ENCODE measurements at places on chromosomes 13 and 19. TPM values are rescaled to one million over a fixed set of nuclear protein-coding genes. Genes with fewer than 3 reads are reported as not detected.
A peak's percentile ranks its signal among the peaks of the same experiment; 100 is the strongest.

GARIN5B gene
- not detected for total RNA-seq

GRCh38 chr19:35641515-35642151 lies at the start of gene ETV2:
Gene ETV2 (plus strand): TSS chr19:35641745. CDS start chr19:35642461, 716 bp downstream.
- peaks cover 34% of the 10 kb centered on the region for H3K4me1 ChIP-seq
- H3K36me3 ChIP-seq: peaks cover 9% of the 10 kb centered on the region
- H3K27ac ChIP-seq: no peak within 1 kb of the TSS
- H3K27me3 ChIP-seq: no peaks in the 10 kb centered on the region
- H3K4me3 ChIP-seq: peak within 1 kb of the TSS; percentile 82

- no peak overlapping the region for H3K4me3 ChIP-seq
- H3K36me3 ChIP-seq: peaks cover 12% of the 10 kb centered on the region
These were observed 7.1 kb upstream of the DHRS12 start for GRCh38 chr13:51811046-51811445.

ERCC2 gene
- 22.9 TPM for total RNA-seq

GRCh38 chr19:46919324-46919723 lies 58.5 kb downstream of the ARHGAP35 start:
- DNase-seq: peak; percentile 53
- H3K4me1 ChIP-seq: peaks cover 48% of the 10 kb centered on the region
- H3K36me3 ChIP-seq: peaks cover 10% of the 10 kb centered on the region
- no peak overlapping the region for H3K4me3 ChIP-seq
- no peak overlapping the region for H3K27ac ChIP-seq
- H3K27me3 ChIP-seq: no peaks in the 10 kb centered on the region

- no peaks in the 10 kb centered on the region for H3K27me3 ChIP-seq
- no peak overlapping the region for H3K4me3 ChIP-seq
- H3K36me3 ChIP-seq: no peaks in the 10 kb centered on the region
- no peak for DNase-seq
- no peak overlapping the region for H3K27ac ChIP-seq
- H3K4me1 ChIP-seq: no peaks in the 10 kb centered on the region
These were observed 67.1 kb downstream of the STARD13 start for GRCh38 chr13:33218426-33218825.

GRCh38 chr19:33458807-33459206 lies 62.8 kb downstream of the PEPD start:
- H3K4me1 ChIP-seq: no peaks in the 10 kb centered on the region
- DNase-seq: no peak
- no peak overlapping the region for H3K4me3 ChIP-seq
- no peak overlapping the region for H3K27ac ChIP-seq
- no peaks in the 10 kb centered on the region for H3K27me3 ChIP-seq

- no peaks in the 10 kb centered on the region for H3K36me3 ChIP-seq
- no peak for DNase-seq
- no peak overlapping the region for H3K4me3 ChIP-seq
- H3K27me3 ChIP-seq: peaks cover 2% of the 10 kb centered on the region
- H3K4me1 ChIP-seq: no peaks in the 10 kb centered on the region
These were observed 42.0 kb upstream of the RXFP2 start for GRCh38 chr13:31697290-31697689.

- H3K36me3 ChIP-seq: peaks cover 24% of the 10 kb centered on the region
- peaks cover 17% of the 10 kb centered on the region for H3K4me1 ChIP-seq
- no peaks in the 10 kb centered on the region for H3K27me3 ChIP-seq
- no peak for DNase-seq
These were observed 17.7 kb downstream of the METTL21C start for GRCh38 chr13:102677122-102677521.

GRCh38 chr19:13860679-13861391 lies 16.1 kb upstream of the NANOS3 start:
- peaks cover 25% of the 10 kb centered on the region for H3K4me1 ChIP-seq
- DNase-seq: no peak

- no peaks in the 10 kb centered on the region for H3K4me1 ChIP-seq
- H3K27me3 ChIP-seq: no peaks in the 10 kb centered on the region
- no peak overlapping the region for H3K4me3 ChIP-seq
- no peak overlapping the region for H3K27ac ChIP-seq
- no peak for DNase-seq
These were observed 22.4 kb downstream of the ZNF71 start for GRCh38 chr19:56617531-56617930.

MAST3 gene
- total RNA-seq: 12.8 TPM

- peaks cover 2% of the 10 kb centered on the region for H3K36me3 ChIP-seq
- no peak for DNase-seq
- H3K27ac ChIP-seq: no peak overlapping the region
These were observed 29.8 kb upstream of the RAP2A start for GRCh38 chr13:97403893-97404750.

POU4F1 gene
- total RNA-seq: 0.07 TPM

GRCh38 chr13:100547791-100548201 lies 40.8 kb downstream of the GGACT start:
- no peaks in the 10 kb centered on the region for H3K27me3 ChIP-seq
- no peak overlapping the region for H3K4me3 ChIP-seq

GRCh38 chr13:64332048-64332447 lies 2898.1 kb downstream of the PCDH9 start:
- H3K27ac ChIP-seq: no peak overlapping the region
- no peaks in the 10 kb centered on the region for H3K4me1 ChIP-seq
- H3K27me3 ChIP-seq: no peaks in the 10 kb centered on the region
- no peak overlapping the region for H3K4me3 ChIP-seq

- peaks cover 17% of the 10 kb centered on the region for H3K36me3 ChIP-seq
- no peak overlapping the region for H3K4me3 ChIP-seq
- H3K4me1 ChIP-seq: peaks cover 6% of the 10 kb centered on the region
- no peak overlapping the region for H3K27ac ChIP-seq
- no peak for DNase-seq
- no peaks in the 10 kb centered on the region for H3K27me3 ChIP-seq
These were observed 200.3 kb downstream of the LMO7 start for GRCh38 chr13:75836441-75836840.

DNA sequence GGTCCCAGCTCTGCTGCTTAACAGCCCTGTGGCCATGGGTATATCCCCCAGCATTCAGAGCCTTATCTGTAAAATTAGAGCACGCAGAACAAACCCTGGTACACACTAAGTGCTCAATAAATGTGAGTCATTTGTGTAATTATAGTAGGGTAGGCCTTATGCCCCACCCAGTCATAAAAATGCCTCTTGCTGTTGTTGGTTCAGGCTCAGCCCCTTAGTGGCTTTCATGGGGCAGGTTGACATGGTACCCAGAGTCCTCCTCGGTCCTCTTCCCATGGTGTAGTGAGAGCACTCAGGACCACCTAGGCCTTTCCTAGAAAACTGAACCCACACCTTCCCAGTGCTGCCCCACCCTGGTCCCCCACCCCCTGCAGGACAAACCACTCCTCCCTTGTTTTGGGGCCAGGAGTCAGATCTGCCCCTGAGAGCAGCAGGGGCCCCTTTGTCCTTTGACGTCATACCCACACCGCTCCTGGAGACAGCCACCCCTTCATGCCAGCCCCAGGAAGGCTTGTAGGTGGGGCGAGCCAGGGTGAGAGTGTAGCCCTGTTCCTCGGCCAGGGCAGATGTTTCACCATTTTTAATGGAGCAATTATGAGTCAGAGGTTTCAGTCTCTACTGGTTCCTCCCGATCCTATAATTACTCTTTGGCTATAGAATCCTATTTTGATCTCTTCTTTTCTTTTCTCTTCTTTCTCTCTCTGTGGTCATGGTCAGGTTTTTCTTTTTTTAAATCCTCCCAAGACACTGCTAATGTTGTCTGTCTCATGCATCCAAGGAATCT lies 36.8 kb downstream of the ACTN4 start:
- no peak overlapping the region for H3K4me3 ChIP-seq
- H3K27ac ChIP-seq: no peak overlapping the region
- no peak for DNase-seq

GRCh38 chr19:55179606-55180484 lies at the start of gene SYT5:
Gene SYT5 (minus strand): TSS chr19:55180289. CDS start chr19:55179041, 1,248 bp downstream.
- no peak within 1 kb of the TSS for H3K27ac ChIP-seq
- H3K4me1 ChIP-seq: peaks cover 14% of the 10 kb centered on the region
- DNase-seq: peak; percentile 69
- peaks cover 65% of the 10 kb centered on the region for H3K27me3 ChIP-seq
- peak within 1 kb of the TSS; percentile 58 for H3K4me3 ChIP-seq

GNG7 gene
- 1.1 TPM for total RNA-seq

C1QTNF9 gene
- not detected for total RNA-seq

DNA sequence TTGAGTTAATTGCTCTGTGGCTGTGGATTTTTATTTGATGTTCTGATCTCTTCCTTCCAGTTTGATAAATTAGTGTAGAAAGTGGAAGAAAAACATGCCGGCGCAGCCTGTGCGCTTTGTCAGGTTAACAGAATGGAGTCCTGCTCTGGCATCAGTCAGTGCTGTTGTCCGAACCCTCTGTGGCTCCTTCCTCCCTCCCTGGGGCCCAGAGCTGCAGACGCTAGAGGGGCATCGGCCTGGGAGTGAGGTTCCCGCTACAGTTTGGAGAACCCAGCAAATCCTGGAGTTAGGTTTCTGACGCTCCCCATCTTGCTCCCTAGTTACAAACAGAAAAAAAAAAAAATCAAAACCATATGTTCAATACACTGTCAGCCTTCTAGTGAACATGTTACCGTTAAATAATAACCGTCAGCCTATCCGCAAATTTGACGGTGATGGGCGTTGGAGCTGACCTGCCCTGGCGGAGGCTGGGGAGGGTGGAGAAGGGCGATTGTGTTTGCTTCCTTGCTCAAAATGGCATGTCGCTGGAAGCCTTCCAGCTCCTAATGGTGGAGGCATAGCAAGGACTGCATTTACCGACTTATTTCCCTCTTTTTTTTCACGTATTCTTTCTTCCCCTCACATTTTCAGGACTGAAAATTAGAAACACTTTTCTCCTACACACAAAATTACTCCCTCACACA lies 13.6 kb downstream of the MBNL2 start:
- no peak for DNase-seq
- no peak overlapping the region for H3K27ac ChIP-seq
- no peaks in the 10 kb centered on the region for H3K27me3 ChIP-seq
- H3K4me3 ChIP-seq: no peak overlapping the region
- peaks cover 22% of the 10 kb centered on the region for H3K4me1 ChIP-seq
- H3K36me3 ChIP-seq: peaks cover 10% of the 10 kb centered on the region

ZNF528 gene
- 2.9 TPM for total RNA-seq

DNA sequence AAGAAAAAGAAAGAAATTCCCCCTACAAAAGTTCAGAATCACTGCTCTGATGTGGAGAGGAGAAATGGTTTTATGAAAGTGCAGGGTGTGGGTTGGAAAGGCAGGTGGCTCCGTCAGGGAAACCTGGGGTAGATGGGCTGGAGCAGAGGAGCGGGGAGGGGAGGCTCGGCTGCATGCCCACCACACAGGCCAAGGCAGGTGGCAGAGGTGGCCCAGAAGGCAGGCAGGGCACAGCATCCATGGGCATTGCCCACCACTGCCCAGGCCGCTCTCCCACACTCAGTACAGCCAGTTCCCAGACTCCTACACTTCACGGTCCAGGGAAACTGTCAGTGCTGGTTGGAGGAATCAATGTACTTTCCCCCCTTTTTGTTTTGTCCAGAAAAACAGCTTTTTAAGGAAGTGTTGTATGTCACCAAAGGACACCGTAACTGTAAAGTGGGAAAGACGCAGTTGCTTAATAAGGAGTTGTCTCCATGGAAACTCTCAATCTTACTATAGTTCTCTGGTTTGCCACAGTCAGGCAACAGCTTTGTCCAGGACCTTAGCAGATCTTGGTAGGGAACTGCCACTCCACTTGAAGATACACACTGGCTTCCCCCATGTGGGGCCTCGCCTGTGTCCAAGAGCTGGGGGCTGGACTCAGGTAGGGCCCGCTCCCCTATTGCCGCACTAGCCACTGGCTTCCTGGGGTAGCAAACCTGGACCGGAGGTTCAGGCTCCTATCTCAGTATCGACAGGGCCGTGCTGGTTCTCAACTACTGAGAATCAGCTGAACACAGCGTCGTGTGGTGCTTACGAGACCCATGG lies 82.9 kb downstream of the RAB20 start:
- no peak overlapping the region for H3K4me3 ChIP-seq
- no peaks in the 10 kb centered on the region for H3K36me3 ChIP-seq
- no peaks in the 10 kb centered on the region for H3K27me3 ChIP-seq
- no peak overlapping the region for H3K27ac ChIP-seq
- DNase-seq: no peak
- H3K4me1 ChIP-seq: no peaks in the 10 kb centered on the region

DNA sequence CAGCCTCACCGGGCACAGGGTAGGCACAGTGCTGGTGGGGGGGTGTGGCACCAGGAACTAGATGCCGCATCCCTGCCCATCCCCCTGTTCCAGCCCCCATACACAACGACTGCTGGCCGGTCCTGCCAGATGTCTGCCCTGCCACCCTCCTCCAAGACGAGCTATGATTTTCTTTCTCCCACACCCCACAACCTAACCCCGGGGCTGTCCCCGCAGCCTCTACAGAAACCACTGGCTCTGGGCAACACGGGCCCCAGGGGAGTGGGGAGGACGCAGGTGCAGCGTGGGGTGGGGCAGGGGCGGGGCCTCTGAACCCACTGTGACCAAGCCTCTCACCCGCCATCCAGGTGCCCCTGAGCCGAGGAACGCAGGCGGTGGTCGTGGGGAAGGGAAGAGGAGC lies 15.5 kb downstream of the PGLS start:
- no peak overlapping the region for H3K4me3 ChIP-seq
- H3K27me3 ChIP-seq: no peaks in the 10 kb centered on the region
- no peaks in the 10 kb centered on the region for H3K36me3 ChIP-seq

GRCh38 chr19:47243364-47243775 lies 12.4 kb upstream of the BBC3 start:
- H3K27me3 ChIP-seq: no peaks in the 10 kb centered on the region
- H3K4me3 ChIP-seq: peak overlapping the region; percentile 97
- H3K27ac ChIP-seq: peak overlapping the region; percentile 97
- peaks cover 4% of the 10 kb centered on the region for H3K36me3 ChIP-seq
- peaks cover 37% of the 10 kb centered on the region for H3K4me1 ChIP-seq
- DNase-seq: no peak

- DNase-seq: no peak
- H3K27ac ChIP-seq: no peak overlapping the region
- no peak overlapping the region for H3K4me3 ChIP-seq
- H3K27me3 ChIP-seq: no peaks in the 10 kb centered on the region
These were observed 13.6 kb downstream of the GPATCH1 start for GRCh38 chr19:33094436-33095067.

DNA sequence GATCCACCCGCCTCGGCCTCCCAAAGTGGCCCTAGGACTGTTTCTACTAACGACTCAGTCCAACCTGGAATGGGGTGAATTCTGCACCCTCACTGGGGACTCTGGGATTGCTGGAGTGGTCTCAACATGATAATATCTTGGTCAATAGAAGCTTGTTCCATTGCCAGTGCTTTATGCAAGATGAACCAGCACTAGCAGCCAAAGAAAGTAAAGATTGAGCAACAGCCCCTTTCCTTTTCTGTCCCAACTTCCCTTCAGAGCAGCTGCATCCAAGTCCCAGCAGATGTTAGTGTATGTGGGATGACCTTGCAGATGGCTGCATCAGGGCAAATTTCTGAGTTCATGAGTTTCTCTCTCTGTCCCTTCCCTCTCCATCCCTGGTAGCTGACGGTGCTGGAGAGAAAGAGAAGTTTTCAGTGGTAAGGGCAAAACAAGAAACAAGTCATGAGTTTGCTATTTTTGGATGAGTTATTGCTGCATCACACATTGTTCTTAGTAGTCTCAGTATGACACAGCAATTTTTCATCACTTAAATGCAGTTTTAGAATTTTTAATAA lies 183.6 kb upstream of the EDNRB start:
- peaks cover 5% of the 10 kb centered on the region for H3K27me3 ChIP-seq
- no peak overlapping the region for H3K4me3 ChIP-seq
- DNase-seq: no peak

All from activated naive CD4-positive, alpha-beta T cell treated with anti-CD3 and anti-CD28 coated beads for 36 hours (primary cell).